Stimulated activated memory B cell treated with anti-CD40 and anti-IgM and Interleukin-4, amounts not matched to agents 10 μg/mL and 1 μg/mL and 100 μg/mL, for 72 hours (primary cell): ENCODE measurements at places on chromosomes 3 and 15.

- ATAC-seq = no peak
These were observed 14.3 kb upstream of the TNFAIP8L3 start for GRCh38 chr15:51108933-51109550.

- no peak for ATAC-seq
These were observed 14.1 kb downstream of the CMTM6 start for GRCh38 chr3:32488474-32489008.

DNA sequence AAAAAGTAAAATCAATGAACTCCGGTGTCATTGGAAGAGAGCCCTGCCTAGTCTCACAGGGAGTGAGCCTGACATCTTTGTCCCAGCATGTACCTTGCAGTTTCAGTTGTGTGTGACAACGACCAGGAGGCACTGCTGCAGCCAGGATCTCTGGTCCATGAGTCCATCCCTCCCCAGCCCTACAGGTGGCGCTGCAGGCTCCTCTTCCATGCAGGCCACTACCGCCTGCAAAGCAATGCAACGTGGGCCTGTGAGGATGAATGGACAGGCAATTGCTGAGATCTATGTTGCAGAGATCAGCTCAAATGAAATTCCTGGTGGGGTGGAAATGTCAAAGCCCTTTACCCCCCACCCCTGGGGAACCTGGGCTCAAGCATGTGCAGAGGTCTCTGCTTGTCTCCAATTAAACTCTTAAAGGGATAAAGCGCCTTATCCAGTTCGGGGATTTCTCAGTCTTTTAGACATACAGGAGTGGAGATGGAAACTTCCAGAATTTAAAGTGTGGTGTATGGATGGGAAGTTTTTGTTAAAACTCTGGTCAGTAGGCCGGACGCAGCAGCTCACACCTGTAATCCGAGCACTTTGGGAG, 35.8 kb downstream of the TKT start:
- peak; percentile 72 for ATAC-seq

DNA sequence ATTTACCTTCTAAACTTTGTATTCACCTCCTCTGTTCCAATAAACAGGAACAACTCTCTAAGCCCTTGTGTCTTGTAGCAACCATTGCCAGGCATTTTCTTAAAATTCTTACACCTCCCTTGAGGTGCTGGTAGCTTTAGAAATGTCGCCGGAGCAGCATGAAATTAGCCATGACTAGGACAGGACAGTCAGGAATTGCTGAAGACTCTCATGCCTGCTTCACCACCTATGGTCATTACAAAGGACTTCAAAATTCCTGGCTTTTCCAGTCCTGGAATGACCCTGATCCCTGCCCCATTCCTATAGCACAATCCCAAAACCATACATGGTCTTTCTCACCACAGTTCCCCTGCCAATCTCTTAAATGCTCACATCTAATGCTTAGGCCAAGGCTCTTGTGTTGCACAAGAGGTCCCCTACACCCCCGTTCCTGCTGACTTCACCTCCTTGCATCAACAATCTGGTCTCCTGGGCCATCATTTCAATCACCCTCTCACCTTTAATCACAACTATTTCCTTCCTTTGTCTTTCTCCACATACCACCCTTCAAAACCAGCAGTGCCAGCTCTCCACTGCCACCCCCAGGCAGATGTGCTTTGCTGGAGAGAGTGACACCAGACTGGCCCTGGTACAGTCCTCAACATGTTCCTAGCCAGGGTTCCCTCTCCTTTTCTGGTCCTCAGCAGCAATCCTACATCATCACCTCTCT, 113.2 kb upstream of the TJP1 start:
- no peak for ATAC-seq

DNA sequence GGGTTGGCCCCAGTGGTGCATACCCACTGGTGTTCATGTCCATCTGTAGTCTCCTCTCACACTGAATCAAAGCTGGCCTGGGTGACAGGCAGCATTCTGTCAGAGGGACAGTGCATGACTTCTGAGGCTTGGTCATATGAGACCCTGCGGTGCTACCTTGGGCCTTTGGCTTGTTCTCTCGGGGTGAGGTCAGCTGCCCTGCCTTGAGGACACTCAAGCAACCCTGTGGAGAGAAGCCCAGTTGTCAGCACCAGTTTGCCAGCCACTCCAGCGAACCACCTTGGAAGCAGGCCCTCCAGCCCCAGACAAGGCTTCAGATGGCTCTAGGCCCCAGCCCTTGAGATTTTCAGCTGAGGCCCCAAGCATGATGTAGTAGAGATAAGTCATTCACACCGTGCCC, 16.9 kb upstream of the RAB7A start:
- ATAC-seq = no peak

DNA sequence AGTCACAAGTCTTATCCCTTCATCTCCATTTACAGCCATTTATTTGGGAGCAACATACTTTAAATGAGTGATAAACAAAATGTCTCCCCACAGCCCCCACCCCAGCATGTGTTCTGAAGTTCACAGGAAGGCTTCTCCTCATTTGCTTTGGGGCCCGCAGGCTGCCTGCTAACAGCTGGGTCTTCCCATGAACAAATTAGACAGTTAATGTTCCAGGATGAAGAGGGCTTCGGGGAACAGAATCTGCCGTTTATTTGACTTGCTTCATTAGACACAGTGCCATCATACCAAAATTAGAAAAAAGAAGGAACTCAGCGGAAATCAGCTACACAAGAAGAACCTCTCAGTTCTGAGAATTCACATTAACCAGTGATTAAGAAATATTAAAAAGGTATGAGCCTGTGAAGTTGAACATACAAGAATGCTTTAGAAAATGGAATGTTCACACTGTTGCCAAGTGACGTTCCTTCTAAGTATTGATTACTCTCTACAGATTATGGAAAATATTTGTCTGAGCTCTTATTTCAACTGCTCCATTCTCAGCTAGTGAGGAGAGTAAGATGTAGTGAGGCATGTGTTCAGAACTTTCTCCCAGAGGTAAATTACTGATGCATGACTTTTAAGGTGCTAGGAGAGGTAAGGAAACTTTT, 107.5 kb upstream of the THBS1 start:
- ATAC-seq = no peak
